ENCODE measurements at places on chromosomes 1 and 21. TPM values are rescaled to one million over a fixed set of nuclear protein-coding genes. Genes with fewer than 3 reads are reported as not detected.

DNA sequence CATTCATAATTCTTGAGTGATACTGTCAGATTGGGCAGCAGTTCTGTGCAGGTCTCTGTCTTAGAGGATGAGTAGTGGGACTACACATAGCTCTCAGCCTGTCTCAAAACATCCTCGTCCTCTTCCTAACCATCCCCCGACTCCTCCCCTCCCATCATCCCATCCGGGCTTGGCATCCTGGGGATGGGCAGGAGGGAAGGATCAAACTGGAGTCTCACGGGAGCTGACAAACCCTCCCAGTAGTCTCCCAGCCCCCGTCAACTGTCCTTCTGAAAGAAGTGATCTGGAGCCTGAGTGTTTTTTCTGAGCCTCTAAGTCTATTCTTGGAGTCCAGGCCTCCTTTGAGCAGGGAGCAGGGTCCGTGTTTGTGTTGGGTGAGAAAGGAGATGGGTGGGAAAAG is 102.0 kb downstream of the PAX7 start:
- H3K4me3 ChIP-seq = no peak overlapping the region
- no peaks in the 10 kb centered on the region for H3K36me3 ChIP-seq
- H3K27me3 ChIP-seq = peaks cover 10% of the 10 kb centered on the region

Gene SHISA4
- total RNA-seq = 8.0 TPM

GRCh38 chr21:37564924-37565529 is 198.5 kb downstream of the DYRK1A start:
- H3K27me3 ChIP-seq = no peaks in the 10 kb centered on the region
- no peaks in the 10 kb centered on the region for H3K36me3 ChIP-seq
- peak overlapping the region; percentile 84 for H3K4me3 ChIP-seq
- H3K27ac ChIP-seq = peak overlapping the region; percentile 95
- peaks cover 22% of the 10 kb centered on the region for H3K4me1 ChIP-seq
- DNase-seq = no peak

DNA sequence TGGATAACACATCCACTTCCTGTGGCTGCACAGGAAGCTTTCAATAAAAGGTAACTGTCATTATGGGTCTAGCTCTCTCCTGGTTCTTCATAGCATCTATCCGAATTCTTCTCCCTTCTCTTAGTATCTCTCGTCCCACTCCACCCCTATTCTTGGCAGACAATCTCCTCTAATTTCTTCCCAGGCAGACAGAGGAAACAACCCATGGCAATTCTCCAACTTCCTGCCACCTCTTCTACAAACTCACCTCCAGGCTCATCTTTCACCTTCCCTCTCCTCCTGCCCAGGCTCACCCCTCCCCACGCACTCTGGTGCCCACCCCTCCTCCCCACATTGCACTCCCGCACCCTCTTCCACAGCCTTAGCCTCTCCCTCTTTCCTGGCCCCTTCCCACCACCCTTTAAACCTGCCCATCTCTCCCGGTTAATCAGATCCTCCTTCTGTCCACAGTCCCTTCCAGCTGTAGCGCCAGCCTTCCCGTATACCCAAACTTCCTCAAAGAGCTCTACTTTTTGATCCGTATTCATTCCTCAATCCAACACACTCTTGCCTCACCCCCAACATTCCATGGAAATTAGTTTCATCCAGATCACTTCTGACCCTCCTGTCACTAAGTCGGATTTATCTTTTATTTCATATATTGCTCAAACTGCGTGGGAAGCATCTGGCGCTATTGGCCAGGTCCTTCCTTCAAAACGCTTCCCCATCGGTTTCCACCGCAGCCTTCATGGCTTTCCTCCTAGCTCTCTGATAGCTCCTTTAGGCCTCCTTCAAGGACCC is 25.9 kb downstream of the SHISA4 start:
- no peak overlapping the region for H3K27ac ChIP-seq
- DNase-seq = no peak
- no peaks in the 10 kb centered on the region for H3K36me3 ChIP-seq
- H3K4me3 ChIP-seq = no peak overlapping the region
- H3K27me3 ChIP-seq = no peaks in the 10 kb centered on the region

GRCh38 chr1:199273837-199274379 is 635.1 kb downstream of the PTPRC start:
- DNase-seq = no peak
- H3K36me3 ChIP-seq = no peaks in the 10 kb centered on the region
- H3K27ac ChIP-seq = no peak overlapping the region
- no peak overlapping the region for H3K4me3 ChIP-seq
- no peaks in the 10 kb centered on the region for H3K4me1 ChIP-seq

Gene GJA5
- total RNA-seq = 19.8 TPM

GRCh38 chr1:171038284-171038683 is 52.4 kb upstream of the FMO3 start:
- no peaks in the 10 kb centered on the region for H3K36me3 ChIP-seq
- no peak overlapping the region for H3K27ac ChIP-seq
- H3K4me1 ChIP-seq = no peaks in the 10 kb centered on the region
- H3K4me3 ChIP-seq = no peak overlapping the region
- peaks cover 2% of the 10 kb centered on the region for H3K27me3 ChIP-seq

Gene TMPRSS15
- total RNA-seq = not detected
